Mesenteric fat pad (tissue), 1 donor: ENCODE measurements at places on chromosomes 5 and 9. TPM values are rescaled to one million over a fixed set of nuclear protein-coding genes. Genes with fewer than 3 reads are reported as not detected.

FOXD4L4 gene
- total RNA-seq: not detected

ADGRD2 gene
- total RNA-seq: not detected

PIGO gene
- total RNA-seq: 15.2 TPM

PCDHGA10 gene
- total RNA-seq: 4.2 TPM

DNA sequence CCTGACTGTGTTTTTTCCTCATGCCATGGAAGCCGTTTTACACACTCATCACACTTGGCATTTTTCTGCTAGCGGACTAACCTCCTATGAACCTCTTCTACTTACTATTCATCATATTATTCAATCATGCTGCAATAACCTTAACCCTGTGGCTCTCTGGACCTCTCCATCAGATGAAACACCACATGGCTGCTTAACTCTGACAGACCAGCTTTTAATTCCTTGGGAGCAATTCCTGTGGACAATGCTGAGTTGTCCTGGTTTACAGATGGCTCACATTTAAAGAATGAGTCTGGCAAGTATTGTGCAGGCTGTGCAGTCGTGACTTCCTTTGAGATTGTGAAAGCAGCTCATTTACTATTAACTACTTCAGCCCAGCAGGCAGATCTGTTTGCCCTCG, 9.0 kb downstream of the OR1J1 start:
- DNase-seq: no peak

GRCh38 chr9:130746434-130747212, 53.0 kb downstream of the EXOSC2 start:
- no peak for DNase-seq

DNA sequence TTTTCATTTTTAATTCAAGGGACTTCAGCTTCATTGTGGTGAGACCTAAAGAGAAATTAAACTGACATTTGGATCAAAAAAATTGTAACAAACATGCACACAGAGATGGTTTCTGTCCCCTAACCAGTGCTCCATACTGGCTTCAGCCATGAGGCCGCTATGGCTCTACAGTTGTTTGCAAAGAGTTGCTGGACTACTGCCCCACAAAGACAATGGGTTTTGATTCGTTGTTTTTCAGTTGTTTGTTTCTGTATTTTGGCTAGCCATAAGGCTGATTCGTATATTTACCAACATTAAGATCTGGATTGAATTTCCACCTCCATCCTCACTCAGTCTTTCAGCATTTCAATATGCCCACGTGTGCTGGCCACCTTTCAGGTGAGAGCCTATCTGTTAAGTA, 163.7 kb upstream of the KIF2A start:
- DNase-seq: no peak

DNA sequence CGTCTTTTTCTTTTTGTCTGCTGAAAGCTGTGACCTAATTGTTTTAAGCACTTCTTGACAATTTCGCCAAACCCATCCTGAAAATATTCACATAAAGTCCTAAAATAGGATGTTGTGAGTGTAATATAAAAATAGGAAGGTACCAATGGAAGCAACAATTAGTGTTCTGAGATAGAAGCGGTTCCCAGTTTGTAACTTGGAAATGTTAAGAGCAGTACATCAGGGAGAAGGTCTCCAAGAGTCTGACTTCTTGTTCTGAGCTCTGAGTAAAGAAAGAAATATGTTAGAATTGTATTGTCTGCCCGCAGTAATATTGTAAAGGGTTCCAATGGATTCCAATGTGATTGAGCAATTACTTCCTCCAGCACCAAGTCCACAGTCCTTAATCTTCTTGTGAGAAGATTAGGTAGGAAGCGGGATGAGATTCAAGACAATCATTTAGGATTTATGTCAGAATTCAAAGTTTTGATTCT, 3.9 kb downstream of the VCAN start:
- no peak for DNase-seq

DNA sequence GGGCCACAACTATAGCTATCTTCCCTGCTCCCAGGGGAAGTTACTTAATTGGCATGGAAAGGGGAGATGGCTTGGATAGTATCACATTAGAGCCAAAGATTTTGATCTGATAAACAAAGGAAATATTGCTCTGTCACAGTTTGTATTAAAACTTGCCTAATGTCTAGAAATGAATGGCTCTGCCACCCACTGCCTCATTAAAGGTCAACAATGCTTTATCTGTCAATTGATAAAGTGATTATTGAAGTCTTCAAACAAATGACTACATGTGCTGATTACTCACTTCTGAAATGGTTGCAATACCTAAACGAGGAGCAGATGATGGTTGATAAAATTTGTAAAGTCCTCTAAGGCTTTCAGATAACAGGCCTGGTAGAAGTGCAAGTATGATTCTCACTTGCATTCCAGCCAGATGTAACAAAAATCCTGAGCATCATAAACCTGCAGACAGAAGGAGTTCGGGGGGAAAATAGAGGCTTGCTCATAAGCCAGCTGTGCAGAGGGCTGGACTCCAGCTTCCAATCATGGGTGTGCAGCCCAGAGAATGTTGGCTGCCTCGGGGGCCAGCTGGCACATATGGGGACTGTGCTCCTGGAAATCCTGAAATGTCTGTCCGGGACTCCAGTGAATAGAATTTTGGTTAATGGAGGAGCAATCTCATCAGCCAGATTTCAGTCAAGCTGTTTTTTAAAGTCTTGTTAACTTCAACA, 200.5 kb upstream of the SLC27A6 start:
- no peak for DNase-seq

DNA sequence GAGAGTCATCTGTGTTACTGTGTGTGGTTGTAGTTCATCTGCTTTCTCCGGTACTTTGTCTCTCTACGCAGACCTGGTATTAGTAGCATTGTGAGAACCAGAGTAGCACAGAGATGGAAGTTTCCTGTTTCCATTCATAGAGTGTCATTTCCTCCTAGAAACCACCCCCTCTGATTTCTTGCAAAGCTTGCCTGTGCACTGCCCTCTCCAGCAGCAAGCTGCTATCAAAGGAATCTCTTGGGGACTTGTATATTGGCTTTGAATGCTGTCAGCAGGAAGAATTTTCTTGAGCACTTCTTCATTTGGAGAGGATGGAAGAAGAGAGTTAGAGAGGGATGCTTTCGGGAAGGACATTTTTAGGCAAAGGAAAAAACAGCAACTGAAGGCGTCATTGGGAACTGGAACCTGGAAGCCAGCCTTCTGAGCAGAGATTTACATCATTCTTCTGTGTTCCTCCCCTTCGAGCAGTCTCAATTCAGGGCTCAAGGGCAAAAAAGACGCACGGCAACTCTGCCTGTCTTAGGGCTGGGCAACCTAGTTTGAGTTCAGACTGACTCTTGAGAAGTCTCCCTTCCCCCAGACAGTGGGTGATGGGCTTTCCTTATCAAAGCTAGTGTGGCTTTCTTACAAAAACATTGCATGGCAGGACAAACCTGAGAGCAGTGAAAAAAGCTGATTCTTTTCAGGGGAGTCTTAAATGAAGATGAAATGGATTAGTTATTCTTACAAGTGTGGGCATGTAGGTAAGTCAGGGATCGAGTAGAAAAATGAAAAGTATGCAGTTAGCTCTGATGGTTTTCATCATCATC, 226.3 kb downstream of the AOPEP start:
- no peak for DNase-seq
